ENCODE measurements at places on chromosomes 5 and 9.

- no peak for DNase-seq
Measured at GRCh38 chr9:110106661-110107060, 101.3 kb downstream of the C9orf152 start.

GRCh38 chr5:173909199-173909598 lies 21.1 kb downstream of the CPEB4 start:
- DNase-seq = no peak

DNA sequence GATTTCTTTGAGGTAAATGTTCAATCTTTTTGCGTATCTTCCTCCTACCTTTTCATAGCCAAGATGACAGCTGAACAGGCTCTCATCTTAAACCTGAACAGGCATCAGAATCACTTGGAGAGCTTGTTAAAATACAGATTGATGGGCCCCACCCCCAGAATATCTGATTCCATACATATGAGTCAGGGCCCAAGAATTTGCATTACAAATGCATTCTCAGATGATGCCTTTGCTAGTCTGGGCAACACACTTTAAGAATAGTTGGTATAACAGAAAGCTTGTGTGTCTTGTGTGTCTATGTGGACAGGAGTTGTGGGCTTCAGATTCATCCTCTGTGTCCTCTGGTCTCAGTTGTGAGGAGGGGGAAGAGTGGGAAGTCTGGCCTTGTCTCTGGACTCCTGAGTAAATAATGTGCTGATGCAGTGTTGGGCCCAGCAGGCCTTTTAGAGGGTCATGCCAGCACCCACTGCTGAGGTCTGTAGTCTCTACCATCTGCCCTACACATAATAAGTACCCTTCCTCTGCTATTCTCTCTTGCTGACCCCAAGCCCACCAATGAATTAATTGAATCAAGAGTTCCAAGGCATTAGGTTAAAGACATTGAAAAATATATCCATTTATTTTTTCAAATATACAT lies 43.1 kb downstream of the PTCD2 start:
- no peak for DNase-seq

DNA sequence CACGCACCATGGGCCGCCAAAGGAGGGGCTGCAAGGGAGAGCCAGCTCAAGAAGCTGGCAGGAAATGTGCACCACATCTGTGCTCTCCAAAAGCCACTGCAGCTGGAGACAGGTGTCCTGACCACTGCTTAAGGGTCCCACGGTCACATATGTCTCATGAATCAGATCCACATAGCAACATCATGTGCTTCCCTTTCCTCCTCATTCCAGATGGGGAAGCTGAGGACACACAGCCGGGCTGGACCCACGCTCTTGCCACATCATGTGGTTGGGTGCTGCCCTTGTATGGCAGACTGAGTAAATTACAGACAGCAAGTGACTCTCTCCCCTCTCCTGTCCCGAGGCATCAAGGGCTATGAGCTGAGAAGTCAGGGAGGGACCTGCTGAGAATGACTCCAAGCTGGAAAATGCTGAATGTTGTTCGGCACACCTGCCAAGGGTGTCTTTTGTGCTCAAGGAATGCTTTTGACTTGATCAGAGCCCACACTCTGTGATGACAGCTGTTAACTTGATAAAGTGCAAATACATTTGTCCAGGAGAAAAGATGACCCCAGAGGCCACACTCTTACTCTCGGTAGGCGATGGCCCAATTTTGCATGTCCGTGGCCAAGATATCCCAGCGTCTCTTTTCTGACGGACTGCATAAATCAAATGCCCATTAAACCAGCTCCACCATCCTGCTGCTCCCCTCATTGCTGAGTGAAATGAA lies 58.2 kb downstream of the NSUN2 start:
- DNase-seq = no peak

DNA sequence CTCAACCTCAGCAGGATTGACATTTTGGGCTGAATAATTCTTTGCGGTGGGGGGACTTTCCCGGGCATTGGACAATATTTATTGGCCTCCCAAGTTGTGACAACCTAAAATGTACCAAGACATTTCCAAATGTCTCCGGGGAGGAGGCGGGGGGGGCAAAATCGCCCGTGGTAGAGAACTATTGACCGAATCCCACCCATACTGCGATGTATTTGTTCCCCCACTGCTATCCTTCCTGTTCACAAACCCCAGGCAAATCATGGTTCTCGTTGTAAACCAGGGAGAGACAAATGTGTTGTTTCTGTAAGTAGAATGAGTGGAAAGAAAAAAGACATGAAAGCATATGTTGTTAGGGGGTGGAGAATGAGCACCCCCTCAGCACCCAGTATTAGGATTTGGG lies 141.9 kb downstream of the PSAT1 start:
- no peak for DNase-seq

DNA sequence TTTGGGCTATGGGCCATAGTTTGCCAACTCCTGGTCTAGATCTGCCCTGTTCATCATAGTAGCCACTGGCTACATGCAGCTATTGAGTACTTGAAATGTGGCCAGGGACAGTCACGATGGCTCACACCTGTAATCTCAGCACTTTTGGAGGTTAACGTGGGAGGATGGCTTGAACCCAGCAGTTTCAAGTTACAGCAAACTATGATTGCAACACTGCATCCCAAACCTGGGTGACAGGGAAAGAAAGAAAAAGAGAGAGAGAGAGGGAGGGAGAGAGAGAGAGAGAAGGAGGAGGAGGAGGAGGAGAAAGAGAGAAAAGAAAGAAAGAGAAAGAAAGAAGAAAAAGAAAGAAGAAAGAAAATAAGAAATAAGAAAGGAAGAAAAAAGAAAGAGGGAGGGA lies 5.1 kb upstream of the GMCL2 start:
- DNase-seq = no peak

- DNase-seq = no peak
Measured at GRCh38 chr9:89986190-89986589, 381.4 kb downstream of the GADD45G start.
